ENCODE measurements at places on chromosomes 11 and 22.
A peak's percentile ranks its signal among the peaks of the same experiment; 100 is the strongest.

- peak; percentile 9 for DNase-seq
These were observed 49.7 kb downstream of the OTOG start for GRCh38 chr11:17596711-17597110.

DNA sequence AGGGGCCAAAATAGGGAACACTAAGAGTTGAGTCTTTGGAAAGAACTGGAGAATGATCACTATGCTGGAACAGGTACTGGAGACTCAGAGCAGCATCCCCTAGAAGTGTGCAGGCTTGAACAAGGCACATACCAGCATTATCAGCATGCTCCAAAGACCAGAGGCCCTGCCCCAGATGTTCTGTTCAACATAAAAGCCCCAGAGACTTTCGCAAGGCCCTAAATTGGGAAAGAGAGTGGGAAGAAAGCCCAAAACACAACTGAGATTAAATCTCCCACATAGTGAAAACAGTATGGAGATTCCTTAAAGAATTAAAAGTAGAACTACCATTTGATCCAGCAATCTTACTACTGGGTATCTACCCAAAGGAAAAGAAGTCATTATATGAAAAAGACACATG lies 9.4 kb downstream of the CNGA4 start:
- no peak for DNase-seq

- no peak for DNase-seq
These were observed 421.6 kb downstream of the METTL15 start for GRCh38 chr11:28529540-28530410.

DNA sequence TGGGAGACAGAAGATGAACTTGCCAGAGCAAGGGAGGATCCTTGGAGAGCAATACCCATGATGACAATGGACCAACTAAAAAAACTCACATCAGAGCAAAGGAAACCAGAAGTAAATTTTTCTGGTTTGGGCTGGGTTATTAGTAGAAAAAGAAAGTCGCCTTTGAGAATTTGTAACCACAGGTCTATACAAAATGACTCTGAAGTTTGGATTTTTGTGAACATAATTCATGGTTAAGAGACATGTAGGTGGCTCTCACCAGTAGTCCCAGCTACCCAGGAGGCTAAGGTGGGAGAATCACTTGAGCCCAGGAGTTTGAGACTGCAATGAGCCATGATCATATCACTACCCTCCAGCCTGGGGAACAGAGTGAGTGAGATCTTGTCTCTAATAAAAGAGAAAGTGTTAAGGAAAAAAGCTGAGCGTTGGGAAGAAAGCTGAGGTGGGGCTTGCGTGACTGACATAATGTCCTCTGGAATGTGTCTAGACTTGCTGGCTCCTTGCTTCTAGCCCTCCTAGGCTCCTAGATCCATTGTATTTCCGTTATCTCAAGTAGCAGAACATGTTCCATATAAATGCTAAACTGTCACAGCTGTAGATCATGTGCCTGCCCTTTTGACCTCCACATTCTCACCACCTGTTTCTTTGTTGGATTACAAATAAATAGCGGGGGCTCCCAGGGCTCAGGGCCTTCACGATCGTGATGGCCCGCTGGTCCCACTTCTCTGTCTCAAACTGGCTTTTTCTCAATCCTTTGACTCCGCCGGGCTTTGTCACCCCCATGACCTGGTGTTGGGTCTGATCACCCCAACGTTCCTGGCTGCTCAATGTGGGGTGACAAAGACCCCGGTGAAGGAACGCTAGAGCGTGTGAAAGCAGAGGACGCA lies 56.2 kb upstream of the SC5D start:
- DNase-seq = no peak

GRCh38 chr11:9516113-9516512 lies 55.3 kb downstream of the ZNF143 start:
- peak; percentile 53 for DNase-seq

GRCh38 chr11:47617417-47617809 lies 23.2 kb upstream of the C1QTNF4 start:
- no peak for DNase-seq

GRCh38 chr11:96235751-96236150 lies 107.2 kb downstream of the MAML2 start:
- no peak for DNase-seq

- no peak for DNase-seq
These were observed 103.5 kb downstream of the BCR start for GRCh38 chr22:23283591-23284503.

- DNase-seq = no peak
These were observed 1074.4 kb downstream of the DLG2 start for GRCh38 chr11:84552791-84553190.

DNA sequence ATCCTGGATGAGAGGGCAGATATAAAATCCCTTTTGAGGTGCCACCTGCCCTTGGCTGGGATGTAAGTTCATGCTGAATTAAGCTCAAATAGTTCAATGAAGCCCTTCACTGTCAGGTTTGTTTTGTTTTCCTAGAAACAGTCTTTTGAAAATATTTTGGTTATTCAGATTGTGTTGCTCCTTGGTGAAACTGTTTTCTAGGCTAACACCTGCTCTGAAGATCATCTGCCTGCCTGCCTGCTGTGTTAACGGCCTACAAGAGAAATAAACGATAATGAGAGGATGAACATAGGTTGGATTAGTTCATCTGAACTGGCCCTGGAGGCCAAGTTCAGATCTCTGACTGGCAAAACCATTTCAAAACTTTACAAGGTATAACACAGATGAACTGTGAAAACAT lies 67.4 kb downstream of the ZBTB44 start:
- DNase-seq = no peak

DNA sequence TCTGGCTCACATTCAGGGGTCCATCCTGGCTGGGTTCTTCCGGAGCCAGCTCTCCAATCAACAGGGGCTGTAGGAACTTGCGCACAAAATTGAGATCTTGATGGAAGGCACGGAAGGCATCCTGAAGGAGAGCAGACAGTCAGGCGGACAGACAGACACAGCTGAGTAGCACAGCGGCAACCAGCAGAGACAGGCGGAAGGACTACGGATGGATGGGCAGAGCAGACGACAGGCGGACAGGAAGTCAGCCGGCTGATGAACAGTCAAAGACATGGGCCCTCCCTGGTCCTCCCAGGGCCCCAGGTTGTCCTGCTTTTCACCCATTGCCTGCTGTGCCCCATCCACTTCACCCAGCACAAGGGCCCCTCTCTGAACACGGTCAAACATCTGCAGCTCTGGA lies 11.3 kb downstream of the FADS3 start:
- no peak for DNase-seq

GRCh38 chr11:117833401-117833891 lies 8.9 kb upstream of the FXYD2 start:
- DNase-seq = peak; percentile 94

- no peak for DNase-seq
These were observed 31.6 kb upstream of the CBX7 start for GRCh38 chr22:39183991-39184585.

- peak; percentile 87 for DNase-seq
These were observed at the start of gene NRXN2 for GRCh38 chr11:64723117-64723906. Gene NRXN2 (minus strand): TSS chr11:64723197. CDS start chr11:64713699, 9,498 bp downstream.

- DNase-seq = no peak
These were observed 114.4 kb upstream of the API5 start for GRCh38 chr11:43197379-43197778.

DNA sequence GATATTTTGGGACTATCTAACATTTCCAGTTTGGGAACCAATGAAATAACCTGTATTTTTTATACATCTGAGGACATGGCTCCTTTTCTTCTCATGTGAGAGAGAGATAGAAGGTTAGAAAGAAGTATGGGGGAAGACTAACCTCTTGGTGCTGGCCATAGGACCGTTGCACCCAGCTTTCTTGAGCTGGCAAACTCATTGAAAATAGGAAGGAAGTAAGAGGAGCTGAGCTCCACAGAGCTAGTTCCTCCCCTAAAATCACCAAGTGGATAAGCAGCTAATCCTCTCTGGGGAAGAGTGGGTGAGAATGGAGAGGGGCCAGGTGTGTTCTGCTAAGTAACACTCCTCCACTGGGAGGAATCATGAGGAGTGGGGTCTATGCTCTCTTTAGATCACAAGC lies 387.4 kb upstream of the CADM1 start:
- DNase-seq = no peak

- no peak for DNase-seq
These were observed 2158.5 kb upstream of the RAG2 start for GRCh38 chr11:38756537-38756936.

GRCh38 chr11:40188848-40189247 lies 1270.6 kb downstream of the LRRC4C start:
- DNase-seq = no peak

DNA sequence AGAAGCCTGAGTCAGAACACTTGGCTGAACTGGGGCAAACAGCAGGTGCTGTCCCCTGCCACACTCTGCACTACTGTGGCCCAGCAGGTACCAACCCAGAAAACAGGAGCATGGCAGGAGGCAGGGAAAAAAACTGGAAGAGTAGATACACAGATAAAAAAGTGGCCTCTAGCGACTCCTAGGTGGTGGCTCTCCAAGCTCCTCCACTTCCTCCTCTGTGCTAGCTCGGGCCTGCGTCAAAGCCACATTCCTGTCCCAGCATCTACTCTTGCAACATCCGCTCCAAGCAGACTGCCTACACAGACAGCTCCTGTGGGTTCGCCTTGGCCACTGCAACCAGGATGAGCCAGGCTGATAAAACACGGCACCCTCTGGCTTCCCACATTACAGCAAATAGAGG lies 6.9 kb downstream of the OR8B12 start:
- DNase-seq = no peak

- no peak for DNase-seq
These were observed 4.0 kb downstream of the JRKL start for GRCh38 chr11:96393753-96394348.

DNA sequence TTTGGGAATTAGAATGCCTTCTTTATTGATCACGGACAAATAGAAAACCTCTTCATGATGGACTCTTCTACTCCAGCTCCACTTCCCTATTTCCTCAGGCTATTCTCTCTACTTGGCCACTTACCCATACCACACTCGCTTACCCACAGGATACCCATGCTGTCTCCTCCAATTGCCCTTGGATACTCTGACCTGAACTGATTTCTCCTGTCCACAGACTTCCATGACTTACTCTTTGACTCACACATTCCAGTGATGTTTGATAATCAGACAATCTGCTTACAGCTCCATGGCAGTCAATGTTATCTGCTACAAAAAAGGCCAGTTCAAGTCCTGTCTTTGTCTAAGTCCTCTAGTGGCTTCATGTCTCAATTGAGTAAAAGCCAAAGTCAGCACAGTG lies 292.0 kb upstream of the CTSC start:
- DNase-seq = no peak

DNA sequence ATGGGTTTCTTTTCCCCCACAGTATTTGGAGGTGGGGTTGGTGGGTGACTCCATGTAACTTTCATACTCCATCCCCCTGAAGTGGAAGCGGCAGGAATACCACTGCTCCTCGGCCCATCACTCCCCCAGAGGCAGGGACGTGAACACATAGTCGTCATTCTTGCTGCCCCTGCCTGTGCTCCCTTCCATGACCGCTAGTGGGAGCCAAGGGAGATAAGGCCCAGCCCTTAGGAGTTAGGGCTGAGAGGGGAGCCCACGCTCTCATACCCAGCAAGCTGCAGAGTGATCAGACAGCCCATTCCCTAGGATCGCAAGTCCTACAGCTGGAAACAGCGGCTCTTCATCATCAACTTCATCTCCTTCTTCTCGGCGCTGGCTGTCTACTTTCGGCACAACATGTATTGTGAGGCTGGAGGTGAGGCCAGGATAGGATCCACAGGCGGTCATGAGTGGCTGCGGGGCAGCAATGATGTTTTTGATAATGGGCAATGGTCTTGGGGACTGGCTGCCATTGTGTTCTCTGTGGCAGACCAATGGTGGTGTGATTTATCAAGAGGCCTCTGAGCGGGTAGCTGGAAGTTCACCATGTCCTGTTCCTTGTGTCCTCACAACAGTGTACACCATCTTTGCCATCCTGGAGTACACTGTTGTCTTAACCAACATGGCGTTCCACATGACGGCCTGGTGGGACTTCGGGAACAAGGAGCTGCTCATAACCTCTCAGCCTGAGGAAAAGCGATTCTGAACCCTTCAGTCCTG lies 15.9 kb downstream of the RHOG start:
- peak; percentile 77 for DNase-seq

DNA sequence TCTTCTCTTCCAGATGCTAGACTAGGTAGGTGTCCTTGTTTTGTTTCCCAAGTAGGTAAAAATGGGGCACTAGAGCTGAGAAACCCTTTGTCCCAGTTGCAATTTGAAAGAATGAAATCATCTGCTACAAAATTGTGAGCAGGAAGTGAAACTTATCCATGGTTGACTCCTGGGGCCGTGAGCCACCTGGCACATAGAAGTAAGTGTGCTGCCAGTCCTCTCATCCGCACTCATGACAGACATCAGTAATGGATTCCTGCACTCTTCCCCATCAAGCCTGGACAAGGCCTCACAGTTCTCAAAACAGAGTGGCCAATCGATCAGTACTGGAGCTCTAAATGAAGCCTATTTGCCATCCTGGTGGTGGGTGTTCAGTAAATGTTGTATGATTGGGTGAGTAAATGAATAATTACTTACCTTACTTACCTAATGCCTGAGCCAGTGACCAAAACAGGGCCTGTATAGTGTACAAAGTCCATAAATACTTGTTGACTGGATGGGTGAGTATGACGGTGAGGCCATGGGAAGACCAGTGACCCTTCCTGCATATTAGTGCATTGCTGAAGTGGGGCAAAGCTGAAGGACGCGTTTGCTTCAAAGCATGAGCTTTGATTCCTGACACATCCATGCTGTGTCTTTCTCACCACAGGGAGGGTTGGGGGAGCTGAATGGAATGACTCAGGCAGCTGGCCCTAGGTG lies 68.9 kb upstream of the HEPHL1 start:
- no peak for DNase-seq

DNA sequence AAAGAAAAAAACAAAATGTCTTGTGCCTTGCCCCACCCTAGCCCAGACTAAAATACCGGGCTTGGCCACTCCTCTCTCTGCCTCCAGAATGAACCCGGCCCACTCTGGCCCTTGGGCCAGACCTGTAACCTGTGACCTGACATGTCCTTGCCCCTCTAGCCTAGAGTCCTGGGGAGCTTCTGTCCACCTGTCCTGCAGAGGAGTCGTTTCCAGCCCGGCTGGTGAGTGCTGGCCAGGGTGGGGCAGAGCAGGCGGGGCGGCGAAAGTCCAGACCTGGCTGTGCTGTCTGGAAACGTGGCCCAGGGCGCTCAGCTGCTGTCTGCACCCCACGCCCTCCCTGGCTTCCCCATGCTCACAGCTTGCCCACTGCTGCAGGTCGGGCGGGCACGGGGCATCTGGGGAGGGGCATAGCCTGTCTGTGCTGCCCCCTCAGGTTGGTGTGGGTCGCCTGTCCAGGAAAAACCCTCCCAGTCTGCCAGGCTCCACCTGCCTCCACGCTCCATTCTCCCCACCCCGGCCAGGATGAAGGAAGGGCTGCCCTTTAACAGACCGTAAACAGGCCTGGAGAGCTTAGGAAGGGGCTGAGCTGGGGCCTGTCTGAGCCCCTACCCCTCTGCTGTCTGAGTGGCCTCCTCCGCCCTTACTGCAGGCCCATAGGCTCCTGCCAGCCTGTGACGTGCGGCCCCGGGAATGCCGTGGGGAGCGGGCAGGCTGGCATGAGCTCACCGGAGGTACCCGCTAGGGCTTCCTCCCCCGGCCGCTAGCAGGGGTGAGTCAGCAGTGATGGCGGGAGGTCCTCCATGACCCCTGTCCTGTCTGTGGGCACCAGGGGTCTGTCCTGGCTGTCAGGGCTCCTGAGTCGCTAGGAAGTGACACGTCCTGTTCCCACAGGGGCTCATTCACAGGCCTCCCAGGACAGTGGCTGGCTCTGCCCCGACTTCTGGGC lies 1.9 kb downstream of the CD151 start:
- DNase-seq = peak; percentile 82
